ENCODE measurements at places on chromosomes 1 and 21. TPM values are rescaled to one million over a fixed set of nuclear protein-coding genes. Genes with fewer than 3 reads are reported as not detected.

SLAMF6 gene
- total RNA-seq: not detected

WDR64 gene
- total RNA-seq: not detected

OLFML2B gene
- total RNA-seq: 0.28 TPM

PLA2G2C gene
- total RNA-seq: not detected

ASCL5 gene
- not detected for total RNA-seq

CYP4X1 gene
- 1.7 TPM for total RNA-seq

HSPB7 gene
- 0.38 TPM for total RNA-seq

KRTAP10-9 gene
- not detected for total RNA-seq

PRRX1 gene
- 3.6 TPM for total RNA-seq

ATP1A4 gene
- total RNA-seq: not detected

PTGFR gene
- 0.72 TPM for total RNA-seq

NCSTN gene
- total RNA-seq: 91.4 TPM

NOS1AP gene
- total RNA-seq: 0.66 TPM

BNIPL gene
- under 0.01 TPM for total RNA-seq

RNU1-2 gene
- total RNA-seq: 5,329 TPM

MYBPH gene
- not detected for total RNA-seq

ERVH48-1 gene
- total RNA-seq: not detected

OR2T33 gene
- total RNA-seq: not detected

PTAFR gene
- total RNA-seq: 0.09 TPM

MYCL gene
- total RNA-seq: 2.8 TPM

PROK1 gene
- not detected for total RNA-seq

MYOG gene
- not detected for total RNA-seq

CNKSR1 gene
- total RNA-seq: not detected

CTBS gene
- total RNA-seq: 3.0 TPM

SYCP1 gene
- total RNA-seq: not detected

OPRD1 gene
- not detected for total RNA-seq

HPCAL4 gene
- total RNA-seq: not detected

DENND4B gene
- 20.4 TPM for total RNA-seq

LAPTM5 gene
- total RNA-seq: 11.5 TPM

CYP4Z1 gene
- total RNA-seq: not detected

OR14K1 gene
- total RNA-seq: not detected

OR6N1 gene
- total RNA-seq: not detected

REN gene
- total RNA-seq: not detected

CHIT1 gene
- not detected for total RNA-seq

NTNG1 gene
- 0.18 TPM for total RNA-seq

PGLYRP3 gene
- total RNA-seq: not detected

CPT2 gene
- total RNA-seq: 7.1 TPM

MATN1 gene
- not detected for total RNA-seq

HCN3 gene
- 0.90 TPM for total RNA-seq

DVL1 gene
- 41.9 TPM for total RNA-seq

ZNF593OS gene
- not detected for total RNA-seq

DMBX1 gene
- total RNA-seq: not detected

AGRN gene
- total RNA-seq: 79.1 TPM

TRIM67 gene
- total RNA-seq: not detected

CACNA1S gene
- total RNA-seq: not detected

BMP8B gene
- total RNA-seq: 0.19 TPM

RNF186 gene
- not detected for total RNA-seq

MYOM3 gene
- 0.09 TPM for total RNA-seq

CFHR2 gene
- total RNA-seq: not detected

CACNA1E gene
- not detected for total RNA-seq

FCRL1 gene
- total RNA-seq: not detected

GJC2 gene
- 1.2 TPM for total RNA-seq

CD1D gene
- not detected for total RNA-seq

ST6GALNAC5 gene
- total RNA-seq: not detected

XKR8 gene
- total RNA-seq: 4.4 TPM

HMGCS2 gene
- total RNA-seq: not detected

CASZ1 gene
- total RNA-seq: 1.5 TPM

All from endothelial cell of coronary artery (primary cell).